ENCODE measurements at places on chromosomes 2 and 18.

DNA sequence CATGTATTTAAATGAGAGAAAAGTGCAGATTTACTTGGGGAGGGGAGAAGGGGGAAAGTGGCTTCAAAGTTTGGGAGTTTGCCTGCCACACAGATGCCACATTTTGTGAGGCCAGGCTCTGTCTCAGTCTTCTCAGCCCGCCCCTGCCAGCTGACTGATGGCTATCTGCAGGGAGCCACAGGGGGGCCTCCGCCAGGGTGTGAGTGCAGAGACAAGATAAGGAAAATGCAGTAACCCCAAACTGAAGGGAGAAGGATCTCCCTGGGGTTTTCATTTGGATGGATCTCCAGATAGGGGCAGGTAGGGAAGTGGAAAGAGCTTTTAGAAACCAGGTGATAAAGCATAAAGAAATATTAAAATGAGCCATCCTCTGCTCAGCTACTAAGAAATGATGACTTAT is 128.8 kb downstream of the ZNF521 start:
- no peak for DNase-seq

- DNase-seq: no peak
Measured at GRCh38 chr2:184472481-184472880, 125.8 kb upstream of the ZNF804A start.

- DNase-seq: no peak
Measured at GRCh38 chr18:61549416-61549815, 216.2 kb downstream of the CDH20 start.

GRCh38 chr2:236883819-236884218 is 201.9 kb upstream of the COPS8 start:
- DNase-seq: no peak

DNA sequence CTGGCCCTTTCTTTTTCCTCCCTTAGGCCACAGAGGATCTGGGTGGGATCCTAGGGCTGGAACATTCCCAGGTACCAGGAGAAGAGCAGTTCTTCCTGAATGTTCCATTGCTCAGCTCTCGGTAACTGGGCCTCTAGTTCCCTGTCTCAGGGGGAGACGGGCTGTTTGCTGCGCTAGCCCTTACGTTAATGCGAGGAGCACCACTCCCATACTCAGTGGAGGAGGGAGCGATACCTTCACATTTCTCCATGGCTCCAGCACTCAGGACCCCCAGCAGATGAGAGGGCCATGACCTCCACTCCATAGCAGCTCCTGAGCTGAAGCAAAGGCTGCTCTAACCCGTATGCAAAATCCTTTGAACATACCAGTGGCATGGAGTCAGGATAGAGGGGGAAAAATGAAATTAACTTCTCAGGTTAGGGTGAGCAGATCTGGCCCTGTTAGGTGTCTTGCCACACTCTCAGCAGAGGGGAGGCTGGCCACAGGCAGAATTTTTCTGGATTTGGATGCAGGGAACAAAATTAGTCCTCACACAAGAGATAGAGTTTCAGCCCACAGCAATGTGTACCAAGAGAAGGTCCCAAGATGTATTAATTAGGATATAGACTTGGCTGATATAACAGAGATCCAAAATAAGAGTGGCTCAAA is 206.7 kb downstream of the ZFP36L2 start:
- no peak for DNase-seq

DNA sequence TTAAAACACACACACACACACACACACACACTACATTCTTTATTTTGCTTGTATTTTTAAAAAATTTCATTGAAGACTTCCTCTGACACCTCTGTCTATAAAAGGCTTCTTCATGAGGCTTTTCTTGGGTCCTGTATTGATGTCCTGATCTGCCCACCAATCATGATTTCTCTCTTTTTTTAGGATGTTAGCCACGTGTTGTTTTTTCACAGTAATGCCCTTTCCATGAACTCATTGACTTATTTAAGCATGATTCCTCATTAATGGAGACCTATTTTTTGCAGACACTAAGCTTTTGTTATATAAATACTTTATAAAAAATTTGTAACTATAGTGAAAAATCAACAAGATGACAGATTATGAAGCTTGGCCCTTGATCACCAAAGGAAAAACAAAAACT is 173.8 kb upstream of the CNTNAP5 start:
- DNase-seq: no peak

- no peak for DNase-seq
Measured at GRCh38 chr2:158381205-158381604, 75.3 kb downstream of the CCDC148 start.

- DNase-seq: no peak
Measured at GRCh38 chr2:80071941-80072340, 232.6 kb downstream of the LRRTM1 start.

- no peak for DNase-seq
Measured at GRCh38 chr2:24779116-24779515, 14.1 kb downstream of the PTRHD1 start.

- DNase-seq: no peak
Measured at GRCh38 chr2:126635736-126636135, 20.2 kb upstream of the GYPC start.

GRCh38 chr2:128591022-128591860 is 272.6 kb upstream of the HS6ST1 start:
- DNase-seq: no peak

- no peak for DNase-seq
Measured at GRCh38 chr18:40348196-40348595, 1606.8 kb upstream of the PIK3C3 start.

DNA sequence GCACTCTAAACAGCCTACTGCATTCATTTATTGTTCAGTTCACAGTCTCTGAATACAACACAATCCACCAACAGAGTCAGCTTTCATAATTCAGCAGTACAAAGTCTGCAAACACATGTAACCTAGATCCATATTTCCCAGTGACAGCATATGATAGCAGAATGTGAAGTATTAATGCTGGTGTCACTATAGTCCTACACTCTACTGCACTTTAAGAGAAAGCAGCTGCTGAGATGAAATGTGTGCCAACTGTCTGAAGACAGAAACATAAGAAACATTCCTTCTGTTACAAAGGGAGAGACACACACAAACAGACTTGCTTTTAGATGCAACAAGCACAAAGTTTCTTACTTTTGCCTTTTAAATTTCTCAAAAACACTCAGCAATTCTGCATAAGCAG is 441.8 kb downstream of the ZEB2 start:
- no peak for DNase-seq

DNA sequence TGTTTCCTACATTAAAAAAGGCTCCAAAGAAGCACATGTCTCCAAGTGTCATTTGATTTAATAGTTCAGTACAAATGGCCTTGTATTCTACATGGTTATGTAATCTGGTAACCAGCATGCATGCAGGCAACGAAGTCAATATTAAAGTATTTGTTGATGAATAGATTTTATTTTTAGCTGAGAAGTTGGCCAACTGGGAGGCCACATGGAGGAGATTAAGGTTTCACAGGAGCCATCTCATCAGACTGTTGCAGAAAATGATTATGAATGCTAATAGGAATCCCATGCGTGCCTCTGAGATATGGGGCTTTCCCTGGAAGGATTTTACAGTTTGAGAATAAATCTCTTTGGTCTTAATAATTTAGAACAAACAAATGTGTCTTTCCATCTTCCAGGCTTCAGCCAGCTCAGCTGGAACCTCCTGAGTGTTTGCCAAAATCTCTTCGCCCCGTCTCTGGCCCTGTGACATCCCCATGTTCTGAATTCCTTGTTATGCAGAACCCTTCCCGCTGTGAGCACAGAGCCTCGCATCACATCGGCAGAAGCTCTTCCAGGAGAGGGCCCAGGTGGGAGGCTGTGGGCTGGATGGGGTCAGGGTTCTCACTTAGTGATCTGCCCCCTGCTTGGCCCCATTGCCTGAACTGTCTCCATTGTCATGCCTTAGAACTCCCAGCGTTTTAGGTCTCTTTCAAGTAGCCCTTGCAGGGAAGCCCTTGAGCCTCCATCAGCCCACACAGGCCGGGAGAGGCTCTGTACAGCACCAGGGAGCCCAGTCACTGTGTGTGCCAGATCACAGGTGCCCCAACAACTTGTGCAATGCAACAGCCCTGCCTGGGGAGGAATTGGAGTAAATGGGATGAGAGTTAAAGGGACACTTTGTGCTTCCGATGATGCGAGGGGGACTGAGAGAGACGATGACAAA is 190.5 kb upstream of the TWIST2 start:
- no peak for DNase-seq

GRCh38 chr2:64548761-64549160 is 24.6 kb downstream of the AFTPH start:
- no peak for DNase-seq

DNA sequence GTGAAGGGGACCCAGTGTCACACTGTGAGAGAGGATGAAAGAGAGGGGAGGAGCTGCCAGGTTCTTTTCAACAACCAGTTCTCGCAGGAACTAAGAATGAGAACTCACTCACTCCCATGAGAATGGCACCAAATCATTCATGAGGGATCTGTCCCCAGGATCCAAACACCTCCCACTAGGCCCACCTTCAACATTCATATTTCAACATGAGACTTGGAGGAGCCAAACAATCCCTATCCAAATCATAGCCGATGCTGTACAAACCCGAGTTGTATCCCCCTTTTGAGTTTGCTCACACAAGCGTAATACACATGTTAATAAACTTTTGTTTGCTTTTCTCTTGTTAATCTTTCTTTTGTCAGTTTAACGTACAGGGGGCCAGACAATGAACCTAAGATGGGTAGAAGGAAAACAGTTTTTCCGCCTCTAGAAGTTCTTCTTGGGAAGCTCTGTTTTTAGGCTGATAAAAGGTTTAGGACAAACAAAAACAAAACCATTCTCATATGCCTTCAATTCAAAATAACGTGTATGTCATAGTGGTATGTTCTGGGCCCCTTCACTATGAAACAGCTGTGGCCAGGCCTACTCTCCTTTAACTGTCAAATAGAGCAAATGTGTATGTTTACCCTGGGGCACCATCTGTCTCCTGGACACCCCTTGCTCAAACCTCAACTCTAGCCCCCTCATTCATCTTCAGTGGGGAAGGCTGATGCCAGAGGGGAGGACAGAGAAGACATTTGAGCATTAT is 9.1 kb upstream of the TMEM37 start:
- no peak for DNase-seq

DNA sequence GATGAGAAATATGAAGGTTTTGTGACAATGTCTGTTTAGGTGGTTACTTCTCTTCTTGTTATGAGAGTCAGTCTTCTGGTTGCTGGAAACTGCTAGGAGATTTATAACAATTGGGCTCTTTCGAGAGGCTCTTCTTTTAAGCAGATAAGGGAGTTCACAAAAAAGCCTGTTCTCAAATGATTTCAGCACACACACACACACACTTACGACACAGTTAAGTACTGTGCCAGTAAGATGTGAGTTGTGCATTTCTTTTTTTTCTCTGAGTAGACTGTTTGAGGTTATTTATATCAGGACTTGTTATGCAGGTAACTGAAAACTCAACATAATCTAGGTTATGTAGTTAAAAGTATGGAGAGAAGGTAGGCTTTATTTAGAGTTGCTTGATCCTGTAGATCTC is 49.8 kb downstream of the MSH2 start:
- DNase-seq: no peak

DNA sequence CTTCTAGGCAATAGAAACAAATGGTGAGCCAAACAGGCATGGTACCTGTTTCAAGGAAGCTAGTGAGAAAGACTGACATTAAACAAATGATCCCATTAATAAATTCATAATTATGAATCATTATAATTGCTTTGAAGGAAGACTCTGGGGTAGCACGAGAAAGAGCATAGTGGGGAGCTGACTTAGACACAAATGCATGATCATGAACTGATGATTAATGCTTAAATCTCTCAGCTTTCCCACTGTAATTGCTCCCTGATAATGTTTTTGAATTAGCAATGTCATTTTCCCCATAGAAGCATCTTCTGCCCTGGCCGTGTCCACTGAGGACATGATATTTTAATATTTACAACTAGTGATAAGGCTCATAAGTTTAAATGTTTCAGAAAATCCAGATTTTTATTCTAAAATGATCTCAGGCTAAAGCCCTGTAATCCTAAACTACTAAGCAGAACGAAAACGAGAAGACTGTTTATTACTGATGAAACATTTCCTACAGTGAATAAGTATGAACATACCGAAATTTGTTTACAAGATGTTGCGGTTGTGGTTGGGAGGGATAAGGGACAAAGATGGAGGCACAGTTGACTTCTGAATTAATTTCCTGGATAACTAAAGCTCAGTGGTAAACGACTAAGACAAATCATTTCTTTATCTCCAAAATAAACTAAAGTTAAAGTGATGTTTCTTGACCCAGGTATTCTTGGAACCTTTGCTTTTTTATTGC is 47.3 kb upstream of the TACR1 start:
- no peak for DNase-seq

DNA sequence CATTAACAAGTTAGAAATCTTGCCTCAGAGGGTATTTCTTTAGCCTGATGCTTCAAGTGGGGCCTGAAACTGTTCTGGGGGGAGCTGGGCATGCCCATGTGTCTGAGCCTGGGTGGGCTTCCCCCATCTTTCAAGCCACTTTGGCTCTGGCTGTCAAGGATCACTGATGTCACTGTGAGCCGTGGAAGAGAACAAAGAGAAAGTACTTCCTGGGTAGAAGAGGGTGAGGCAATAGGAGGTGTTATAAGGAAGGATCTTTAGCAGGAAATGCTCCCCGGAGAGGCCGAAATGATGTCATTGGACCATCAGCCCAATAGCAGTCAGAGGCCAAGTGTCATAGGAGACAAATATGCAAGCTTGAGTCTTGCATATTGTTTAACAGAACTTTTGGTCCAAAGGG is 228.4 kb upstream of the MEX3C start:
- no peak for DNase-seq

- no peak for DNase-seq
Measured at GRCh38 chr18:35511833-35512232, 14.1 kb upstream of the INO80C start.

- DNase-seq: no peak
Measured at GRCh38 chr2:314561-315336, 26.9 kb upstream of the ALKAL2 start.

- DNase-seq: no peak
Measured at GRCh38 chr2:188412190-188412589, 120.5 kb downstream of the GULP1 start.

DNA sequence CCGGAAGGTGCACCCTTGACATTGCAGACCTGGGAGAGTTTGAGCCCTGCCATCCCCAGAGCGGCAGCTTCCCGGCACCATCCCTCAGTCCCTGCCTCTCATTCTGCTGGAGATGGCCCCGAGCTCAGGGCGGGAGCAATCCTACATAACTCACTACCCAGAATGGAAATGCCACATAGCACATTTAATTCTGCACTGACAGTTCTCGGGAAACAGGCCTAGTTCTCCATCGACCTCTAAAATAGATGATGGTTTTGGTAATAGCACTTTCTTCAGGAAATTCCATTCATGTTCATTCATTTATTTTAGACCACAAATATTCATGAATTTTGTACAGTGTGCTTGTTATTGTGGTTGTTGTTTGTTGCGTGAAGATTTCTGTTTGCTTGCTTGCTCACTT is 92.9 kb upstream of the SLC14A2 start:
- DNase-seq: no peak

GRCh38 chr2:202084265-202084664 is 11.2 kb downstream of the KIAA2012 start:
- no peak for DNase-seq

Measured in cerebellar nuclear complex (tissue), 1 donor.